Breast epithelium (tissue), 4 donors: ENCODE measurements at places on chromosomes 3 and 15. TPM values are rescaled to one million over a fixed set of nuclear protein-coding genes. Genes with fewer than 3 reads are reported as not detected.

KLHL40 gene
- total RNA-seq = not detected

HRG gene
- not detected for total RNA-seq

DNA sequence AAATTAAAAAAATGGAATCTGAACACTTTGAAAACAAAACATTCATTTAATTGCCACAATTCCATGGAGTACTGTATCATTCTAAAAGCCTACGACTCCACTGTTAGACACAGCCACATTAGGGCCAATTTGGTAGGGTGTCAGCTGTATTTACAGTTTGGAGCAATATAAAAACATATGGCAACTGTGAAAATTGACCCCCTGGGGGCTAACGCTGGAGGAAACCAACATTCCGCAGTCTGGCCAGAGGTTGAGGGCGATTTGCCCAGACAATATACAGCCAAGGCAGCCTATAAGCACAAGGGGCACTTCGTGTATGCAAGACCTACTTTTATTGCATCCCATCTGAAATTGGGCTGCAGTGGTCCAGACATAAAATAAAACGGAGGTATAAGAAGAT, 476.5 kb upstream of the WNT5A start:
- no peak for DNase-seq
- H3K36me3 ChIP-seq = no peaks in the 10 kb centered on the region
- H3K27ac ChIP-seq = no peak overlapping the region
- H3K4me1 ChIP-seq = no peaks in the 10 kb centered on the region
- no peaks in the 10 kb centered on the region for H3K27me3 ChIP-seq

DNA sequence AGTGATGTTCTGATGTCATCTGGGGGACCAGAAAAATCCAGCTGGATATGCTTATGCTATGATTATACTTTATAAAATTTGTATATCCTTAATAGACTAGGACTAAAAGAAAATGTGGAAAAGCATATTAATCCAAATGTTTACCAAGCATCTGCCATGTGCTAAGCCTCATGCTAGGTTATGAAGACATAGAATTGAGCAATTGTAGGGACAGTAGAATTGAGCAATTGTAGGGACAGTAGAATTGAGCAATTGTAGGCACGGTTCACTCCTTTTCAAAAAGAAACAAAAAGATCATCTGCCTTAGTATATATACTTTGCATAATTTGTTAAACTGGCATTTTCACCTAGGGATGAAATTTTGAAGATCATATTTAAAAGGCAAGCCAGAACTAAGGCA, 18.3 kb downstream of the ABHD5 start:
- no peak overlapping the region for H3K27ac ChIP-seq
- DNase-seq = no peak
- H3K4me3 ChIP-seq = no peak overlapping the region
- H3K27me3 ChIP-seq = no peaks in the 10 kb centered on the region

DNA sequence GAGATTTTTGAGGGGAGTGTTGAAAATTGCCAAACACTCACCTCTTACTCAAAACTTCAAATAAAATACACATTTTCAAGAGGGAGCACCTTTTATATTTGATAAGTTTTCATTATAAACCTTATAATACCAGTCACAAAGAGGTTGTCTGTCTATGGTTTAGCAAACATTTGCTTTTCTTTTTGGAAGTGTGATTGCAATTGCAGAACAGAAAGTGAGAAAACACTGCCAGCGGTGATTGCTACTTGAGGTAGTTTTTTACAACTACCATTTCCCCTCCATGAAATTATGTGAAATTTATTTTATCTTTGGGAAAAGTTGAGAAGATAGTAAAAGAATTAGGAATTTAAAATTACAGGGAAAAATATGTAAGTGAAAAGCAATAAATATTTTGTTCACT, 20.1 kb downstream of the DIPK2A start:
- no peak overlapping the region for H3K27ac ChIP-seq
- H3K36me3 ChIP-seq = no peaks in the 10 kb centered on the region
- no peak overlapping the region for H3K4me3 ChIP-seq
- no peaks in the 10 kb centered on the region for H3K27me3 ChIP-seq
